Aorta (tissue), 5 donors: ENCODE measurements at places on chromosomes 3 and 15. TPM values are rescaled to one million over a fixed set of nuclear protein-coding genes. Genes with fewer than 3 reads are reported as not detected.

The RBP2 gene
- not detected for total RNA-seq

The PLA2G4E gene
- total RNA-seq: not detected

- DNase-seq: peak; percentile 83
Observed at GRCh38 chr3:66039590-66039887, 821 bp upstream of the MAGI1 start.

DNA sequence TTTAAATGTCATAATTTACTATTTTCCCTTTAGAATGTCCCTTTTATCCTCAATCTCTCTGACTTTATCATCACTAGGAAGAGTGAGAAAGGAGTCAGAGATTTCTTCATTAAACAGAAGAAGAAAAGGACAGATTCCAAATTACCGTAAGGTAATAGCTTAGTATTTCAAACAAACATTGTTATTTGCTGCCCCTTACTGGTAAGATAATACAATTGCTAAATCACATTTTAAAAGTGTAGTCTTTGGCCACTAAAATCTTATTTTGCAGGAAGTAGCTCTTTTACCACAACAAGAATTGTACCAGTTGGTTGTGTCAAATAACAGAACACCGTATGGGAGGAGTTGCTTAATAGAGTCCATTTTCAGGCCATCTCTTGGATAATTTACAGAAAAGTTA lies 53.7 kb downstream of the CGGBP1 start:
- no peak for DNase-seq

DNA sequence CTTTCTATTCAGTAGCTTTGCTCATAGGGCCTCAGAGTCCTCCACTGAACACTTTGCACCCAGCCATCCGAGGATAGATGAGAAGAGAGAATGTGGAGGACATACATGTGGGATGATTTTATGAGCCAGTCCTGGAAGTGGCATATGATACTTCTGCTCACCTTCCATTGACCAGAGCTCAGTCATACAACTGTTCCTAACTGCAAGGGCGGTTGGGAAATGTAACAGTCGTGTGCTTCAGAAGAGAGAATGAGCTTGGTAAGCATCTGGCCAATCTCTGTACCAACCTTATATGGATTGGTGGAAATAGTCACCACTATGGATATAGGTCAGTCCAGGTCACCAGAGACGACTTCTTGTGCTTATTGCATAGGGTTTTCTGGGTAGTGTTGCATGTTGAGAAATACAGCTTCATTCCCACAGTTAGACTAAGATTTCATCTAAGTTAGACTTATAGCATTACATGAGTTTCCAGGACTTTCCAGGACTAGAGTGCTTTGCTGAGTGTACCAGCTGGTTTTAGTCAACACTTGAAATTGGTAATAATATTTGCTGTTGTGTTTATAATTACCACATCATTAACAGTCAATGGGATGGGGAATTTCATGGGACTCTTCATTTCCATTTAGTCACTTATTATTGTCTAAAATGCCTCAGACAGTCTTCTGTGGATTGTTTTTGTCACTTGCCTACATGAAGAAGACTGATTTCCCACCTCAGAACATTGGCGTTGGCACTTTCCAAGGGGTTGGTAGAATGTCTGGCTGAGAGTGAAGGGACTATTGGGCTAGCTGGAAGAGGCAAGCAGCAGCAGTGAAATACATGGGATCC lies 214.5 kb upstream of the ROPN1 start:
- no peak for DNase-seq

The PCLAF gene
- 0.91 TPM for total RNA-seq

GRCh38 chr3:140834266-140835037 lies 107.2 kb upstream of the SLC25A36 start:
- no peak for DNase-seq

The MOBP gene
- total RNA-seq: 0.23 TPM
